ENCODE measurements at places on chromosomes 1 and 21.

DNA sequence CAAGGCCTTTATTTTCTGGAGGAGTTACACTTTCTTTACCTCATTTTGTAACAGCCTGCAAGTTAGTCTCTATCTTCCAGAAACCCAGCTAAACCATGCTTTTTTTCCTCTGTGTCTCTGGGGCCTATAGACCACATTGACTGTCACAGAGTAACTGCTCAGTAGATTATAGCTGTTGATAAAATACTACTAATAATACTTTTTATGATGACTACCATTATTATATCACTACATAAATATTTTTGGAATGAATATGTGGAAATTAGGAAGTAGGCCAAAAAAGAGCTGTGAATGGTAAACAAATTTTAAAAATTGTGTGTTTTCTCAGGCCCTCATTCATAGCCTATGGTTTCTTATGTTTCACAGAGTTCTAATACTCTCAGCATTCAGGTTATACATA is 233.1 kb upstream of the USP24 start:
- no peak for DNase-seq

DNA sequence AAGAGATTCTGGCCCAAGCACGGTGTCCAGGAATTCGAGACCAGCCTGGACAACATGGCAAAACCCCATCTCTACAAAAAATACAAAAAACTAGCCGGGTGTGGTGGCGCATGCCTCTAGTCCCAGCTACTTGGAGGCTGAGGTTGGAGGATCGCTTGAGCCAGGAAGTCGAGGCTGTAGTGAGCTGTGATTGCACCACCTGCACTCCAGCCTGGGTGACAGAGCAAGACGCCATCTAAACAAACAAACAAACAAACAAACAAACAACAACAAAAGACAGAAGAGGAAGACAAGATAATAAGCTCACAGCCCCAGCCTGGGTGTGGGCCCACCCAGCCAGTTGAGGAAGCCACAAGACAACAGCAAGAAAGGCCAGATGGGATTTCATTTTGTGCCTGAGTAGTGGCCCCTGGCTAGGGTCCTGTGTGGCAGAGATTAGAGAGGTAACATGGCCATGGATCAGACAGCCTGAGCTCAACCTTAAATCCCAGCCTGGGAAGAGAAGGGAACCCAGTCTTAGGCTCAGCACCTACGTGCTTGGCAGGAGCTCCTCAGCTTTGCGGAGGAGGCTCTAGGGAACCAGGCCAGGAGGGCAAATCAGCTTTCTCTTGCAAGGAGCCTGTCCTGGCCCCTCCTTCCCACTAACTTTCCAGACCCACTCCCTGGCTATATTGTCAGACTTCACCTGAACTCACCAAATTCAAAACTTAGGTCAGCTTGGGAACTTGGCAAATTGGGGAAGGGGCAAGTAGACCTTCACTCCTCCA is 4.9 kb upstream of the BEST4 start:
- no peak for DNase-seq

DNA sequence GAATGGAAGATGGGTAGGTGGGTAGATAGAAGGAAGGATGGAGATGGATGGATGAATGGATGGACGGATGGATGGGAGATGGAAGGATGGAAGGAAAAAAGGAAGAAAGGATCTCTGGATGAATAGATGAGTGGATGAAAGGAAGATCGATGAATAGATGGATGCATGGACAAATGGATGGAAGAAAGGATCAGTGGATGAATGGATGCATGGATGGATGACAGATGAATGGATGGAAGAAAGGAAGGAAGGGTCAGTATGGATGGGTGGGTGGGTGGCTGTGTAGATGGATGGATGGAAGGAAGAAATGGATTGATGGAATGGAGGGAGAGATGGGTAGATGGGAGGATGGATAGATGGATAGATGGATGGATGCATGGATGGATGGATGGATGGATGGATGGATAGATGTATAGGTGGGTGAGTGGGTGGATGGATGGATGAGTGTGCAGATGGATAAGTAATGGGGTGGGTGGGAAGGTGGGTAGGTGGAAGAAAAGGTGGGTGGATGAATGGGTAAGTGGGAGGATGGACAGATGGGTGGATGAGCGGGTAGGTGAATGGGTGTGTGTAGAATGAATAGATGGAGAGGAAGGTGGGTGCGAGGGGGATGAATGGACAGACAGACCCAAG is 14.6 kb downstream of the KIF17 start:
- DNase-seq = no peak

DNA sequence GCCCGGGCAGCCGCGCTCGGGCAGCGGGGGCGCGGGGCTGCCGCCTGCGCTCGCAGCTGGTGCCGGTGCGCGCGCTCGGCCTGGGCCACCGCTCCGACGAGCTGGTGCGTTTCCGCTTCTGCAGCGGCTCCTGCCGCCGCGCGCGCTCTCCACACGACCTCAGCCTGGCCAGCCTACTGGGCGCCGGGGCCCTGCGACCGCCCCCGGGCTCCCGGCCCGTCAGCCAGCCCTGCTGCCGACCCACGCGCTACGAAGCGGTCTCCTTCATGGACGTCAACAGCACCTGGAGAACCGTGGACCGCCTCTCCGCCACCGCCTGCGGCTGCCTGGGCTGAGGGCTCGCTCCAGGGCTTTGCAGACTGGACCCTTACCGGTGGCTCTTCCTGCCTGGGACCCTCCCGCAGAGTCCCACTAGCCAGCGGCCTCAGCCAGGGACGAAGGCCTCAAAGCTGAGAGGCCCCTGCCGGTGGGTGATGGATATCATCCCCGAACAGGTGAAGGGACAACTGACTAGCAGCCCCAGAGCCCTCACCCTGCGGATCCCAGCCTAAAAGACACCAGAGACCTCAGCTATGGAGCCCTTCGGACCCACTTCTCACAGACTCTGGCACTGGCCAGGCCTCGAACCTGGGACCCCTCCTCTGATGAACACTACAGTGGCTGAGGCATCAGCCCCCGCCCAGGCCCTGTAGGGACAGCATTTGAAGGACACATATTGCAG is 3.0 kb downstream of the ARTN start:
- DNase-seq = no peak

DNA sequence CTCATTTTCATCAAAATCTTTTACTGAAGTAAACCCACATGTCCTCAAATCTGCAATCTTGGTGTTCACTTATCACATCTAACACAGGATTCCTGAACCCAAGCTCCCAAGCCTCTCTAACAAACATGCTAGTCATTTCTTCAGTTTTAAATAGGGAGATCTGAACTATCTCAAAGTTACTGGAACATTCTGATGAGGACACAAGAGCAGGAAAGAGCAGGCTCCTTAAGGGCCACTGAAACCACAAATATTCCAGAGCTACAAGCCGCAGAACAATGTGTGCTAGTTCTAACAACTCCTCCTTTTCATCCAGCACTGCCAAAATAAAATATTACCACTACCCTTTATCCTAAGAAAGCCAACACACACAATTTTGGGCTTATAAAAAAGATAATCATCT is 38.9 kb downstream of the WARS2 start:
- DNase-seq = peak; percentile 35

DNA sequence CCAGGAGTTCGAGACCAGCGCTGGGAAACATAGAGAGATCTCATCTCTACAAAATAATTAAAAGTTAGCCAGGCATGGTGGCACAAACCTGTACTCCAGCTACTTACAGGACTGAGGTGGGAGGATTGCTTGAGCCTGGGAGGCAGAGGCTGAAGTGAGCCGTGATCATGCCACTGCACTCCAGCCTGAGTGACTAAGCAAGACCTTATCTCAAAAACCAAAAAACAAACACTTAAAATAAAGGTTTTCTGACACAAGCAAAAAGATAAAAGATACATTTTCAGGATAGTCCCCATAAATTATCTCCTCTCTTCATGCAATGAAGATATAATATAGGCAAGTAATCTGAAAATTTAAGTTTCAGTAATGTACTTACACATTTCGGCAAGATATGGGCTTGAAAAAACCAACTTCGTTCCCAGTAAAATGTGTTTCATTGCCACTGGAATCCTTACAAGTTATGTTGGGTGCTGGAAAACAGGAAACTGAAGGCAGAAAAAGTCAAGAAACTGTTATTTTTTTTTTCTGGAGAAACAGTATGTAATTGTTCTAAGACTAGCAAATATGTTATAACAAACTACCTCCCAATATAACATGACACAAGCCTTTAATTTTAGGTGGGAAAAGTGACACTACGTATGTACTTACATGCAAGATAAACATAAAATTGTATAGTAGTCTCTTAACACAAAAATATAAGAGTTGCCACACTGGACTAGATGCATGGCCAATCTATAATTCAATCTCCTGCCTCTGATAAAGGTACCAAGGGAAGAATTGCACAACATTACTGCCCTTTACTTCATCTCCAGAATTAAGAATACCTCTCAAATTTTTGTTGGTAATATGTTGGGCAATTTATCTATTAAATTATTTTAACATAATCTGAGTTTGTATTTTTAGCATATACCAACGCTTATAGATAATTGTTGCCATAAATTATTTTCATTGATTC is 15.7 kb downstream of the TM2D1 start:
- no peak for DNase-seq

GRCh38 chr21:38156200-38156599 is 100.6 kb upstream of the KCNJ15 start:
- peak; percentile 23 for DNase-seq

DNA sequence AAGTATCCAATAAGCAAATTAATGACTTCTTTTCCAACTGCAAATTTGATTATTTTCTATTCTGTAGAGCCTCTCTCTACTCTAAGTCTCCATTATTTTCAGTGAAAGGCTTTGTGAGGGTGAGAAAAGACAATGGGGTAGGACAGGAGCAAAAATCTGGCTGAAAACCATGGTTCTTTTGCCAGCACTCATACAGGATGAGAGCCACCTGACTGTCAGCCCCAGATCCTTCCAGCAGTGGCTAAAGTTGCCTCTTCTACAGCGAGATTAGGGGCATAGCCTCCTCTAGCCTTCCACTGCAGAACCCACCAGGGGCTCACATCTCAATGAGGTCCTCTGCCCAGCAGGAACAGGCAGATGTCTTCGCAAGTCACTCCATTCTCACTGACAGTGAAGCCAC is 23.7 kb downstream of the NMNAT2 start:
- no peak for DNase-seq

DNA sequence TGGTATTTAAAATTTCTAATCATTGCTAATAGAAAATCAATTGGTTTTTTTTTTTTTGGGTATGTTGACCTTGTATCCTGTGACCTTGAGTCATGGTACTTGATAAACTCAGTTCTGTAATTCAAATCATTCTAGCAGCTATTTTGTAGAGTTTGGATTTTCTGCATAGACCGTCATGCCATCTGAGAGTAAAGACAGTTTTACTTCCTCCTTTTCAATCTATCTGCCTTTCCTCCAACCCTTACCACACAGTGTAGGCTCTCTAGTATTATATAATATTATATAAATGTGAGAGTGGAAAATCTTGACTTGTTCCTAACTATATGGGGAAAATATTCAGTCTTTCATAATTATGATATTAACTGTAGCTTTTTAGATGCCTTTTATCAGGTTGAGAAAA is 7.0 kb downstream of the TDRD5 start:
- DNase-seq = no peak

DNA sequence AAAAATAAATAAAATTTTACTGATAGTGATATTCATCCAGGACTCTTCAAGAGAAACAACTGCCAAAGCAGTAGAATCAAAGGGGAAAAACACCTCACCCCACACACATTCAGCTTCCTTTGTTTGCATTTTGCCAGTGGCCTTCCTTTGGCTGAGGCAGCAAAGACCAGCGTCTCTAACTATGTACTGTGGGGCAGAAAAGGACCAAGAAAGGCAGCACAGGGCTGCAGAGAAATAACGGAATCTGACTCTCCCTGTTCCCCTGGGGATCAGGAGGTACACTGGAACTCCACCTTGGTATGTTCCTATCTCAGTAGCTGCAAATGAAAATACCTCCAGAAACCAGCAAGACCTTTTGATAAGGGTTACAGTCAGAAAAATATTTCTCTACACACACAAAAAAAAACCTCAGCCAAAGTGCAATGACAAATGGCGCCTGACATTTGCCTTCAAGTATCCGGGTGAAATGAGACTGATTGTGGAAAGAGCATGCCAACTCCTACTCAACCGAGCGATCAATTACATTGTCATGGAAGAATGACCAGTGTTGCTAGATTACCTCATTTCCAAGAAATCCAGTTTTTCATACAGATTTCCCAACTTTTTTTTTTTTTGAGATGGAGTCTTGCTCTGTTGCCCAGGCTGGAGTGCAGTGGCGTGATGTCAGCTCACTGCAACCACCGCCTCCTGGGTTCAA is 50.9 kb downstream of the TARBP1 start:
- no peak for DNase-seq

- DNase-seq = no peak
Measured at GRCh38 chr1:25795946-25796810, 3.8 kb upstream of the SELENON start.

DNA sequence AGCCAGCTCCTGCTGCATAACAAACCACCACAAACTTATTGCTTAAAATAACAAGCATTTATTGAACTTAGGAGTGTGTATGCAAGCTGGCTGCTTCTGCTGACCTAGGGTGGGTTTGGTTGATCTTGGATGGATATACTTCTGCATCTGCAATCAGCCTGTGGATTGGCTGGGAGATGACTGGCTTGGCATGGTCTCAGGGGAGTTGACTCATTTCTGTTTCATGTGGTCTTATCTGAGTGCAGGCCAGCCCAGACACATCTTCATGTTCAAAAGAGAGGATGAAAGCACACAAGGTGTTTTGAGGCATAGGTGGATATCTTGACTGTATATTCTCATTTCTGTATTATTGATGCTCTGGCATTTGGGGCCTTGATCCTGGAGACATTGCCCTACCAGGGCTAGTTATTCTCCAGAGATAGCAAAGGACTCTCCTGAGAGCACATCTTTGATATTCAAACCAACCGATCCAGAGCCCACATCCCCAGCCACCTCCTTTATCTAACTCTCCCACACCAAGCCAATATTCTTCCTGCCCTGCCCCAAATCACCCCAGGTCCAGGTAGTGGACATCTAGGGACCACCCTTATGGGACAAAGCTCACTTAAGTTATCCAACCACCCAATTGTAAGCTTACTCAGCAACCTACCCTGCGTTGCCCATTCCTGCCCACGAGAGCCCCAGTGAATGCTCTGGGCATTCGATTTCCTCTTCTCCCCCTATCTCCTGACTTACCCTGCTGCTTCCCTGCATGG is 350.8 kb downstream of the PTPRU start:
- no peak for DNase-seq

DNA sequence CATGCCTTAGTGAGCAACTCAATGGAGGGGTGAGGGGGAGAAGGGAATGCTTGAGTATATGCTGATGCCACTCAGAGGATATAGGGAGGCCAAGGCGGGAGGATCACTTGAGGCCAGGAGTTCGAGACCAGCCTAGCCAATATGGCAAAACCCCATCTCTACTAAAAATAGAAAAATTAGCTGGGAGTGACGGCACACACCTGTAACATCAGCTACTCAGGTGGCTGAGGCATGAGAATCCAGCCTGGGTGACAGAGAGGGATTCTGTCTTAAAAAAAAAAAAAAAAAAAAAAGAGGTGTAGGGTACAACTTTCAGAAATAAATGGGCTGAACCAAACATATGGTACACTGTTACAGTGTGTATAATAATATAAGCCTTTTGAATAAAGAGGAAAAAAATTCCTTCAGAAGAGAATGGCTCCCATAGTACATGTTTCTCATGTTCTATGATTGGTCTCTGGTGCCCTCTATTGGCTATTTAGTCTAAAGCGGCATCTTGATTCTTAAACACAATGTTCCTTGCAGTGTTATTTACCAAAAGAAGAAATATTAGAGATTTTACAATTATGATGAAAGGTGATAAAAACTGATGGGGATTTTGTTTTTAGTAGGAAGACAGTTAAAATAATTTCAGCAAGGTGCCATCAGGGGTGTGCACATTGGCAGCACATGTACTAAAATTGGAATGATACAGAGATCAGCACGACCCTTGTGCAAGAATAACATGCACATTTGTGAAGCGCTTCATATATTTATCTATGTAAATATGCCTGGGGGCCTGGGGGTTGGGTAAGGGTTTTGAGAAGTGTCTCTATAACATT is 109.8 kb downstream of the PATJ start:
- peak; percentile 46 for DNase-seq

Data from GM04504 (cell line).